ENCODE measurements at places on chromosomes 4 and X.

DNA sequence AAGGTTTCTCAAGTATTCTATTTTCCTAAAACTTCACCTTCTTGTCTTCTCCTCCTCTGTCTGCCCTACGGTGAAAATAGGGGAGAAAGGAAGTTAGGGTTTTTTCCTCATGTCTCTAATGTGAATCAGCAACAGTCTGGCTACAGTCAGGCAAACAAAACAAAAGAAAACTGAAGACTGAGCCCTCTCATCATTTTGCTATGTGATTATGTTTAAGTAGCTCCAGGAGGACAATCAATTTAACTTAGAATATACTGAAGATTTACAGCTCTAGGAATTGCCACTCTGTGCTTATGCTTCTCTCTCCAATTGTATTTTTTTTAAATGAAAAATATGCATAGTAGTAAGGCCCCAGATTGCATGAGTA, 316.2 kb downstream of the GPAT3 start:
- no peak for DNase-seq

- no peak for DNase-seq
These were observed 16.4 kb downstream of the DSPP start for GRCh38 chr4:87624698-87625097.

- peak; percentile 34 for DNase-seq
These were observed 57.9 kb downstream of the CLDN22 start for GRCh38 chr4:183261953-183262775.

DNA sequence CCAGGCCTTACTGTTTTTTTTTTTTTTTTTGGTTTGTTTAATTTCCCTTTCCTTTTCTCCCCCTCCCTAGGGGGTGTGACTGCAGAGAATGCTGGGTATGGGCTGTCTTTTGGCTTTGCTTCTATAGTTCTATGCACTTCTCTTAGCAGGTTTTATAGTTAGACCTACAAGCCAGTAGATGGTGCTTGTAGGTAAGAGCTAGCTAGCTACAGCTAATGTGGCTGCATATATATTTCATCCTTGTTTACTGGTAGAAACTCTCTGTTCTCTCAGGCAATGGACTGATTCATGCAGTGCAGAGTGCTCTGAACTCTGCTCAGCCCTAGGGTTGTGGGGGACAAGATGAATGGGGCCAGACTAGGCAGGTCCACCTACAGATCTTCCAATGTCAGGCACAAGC, 246.4 kb downstream of the SH2D1A start:
- DNase-seq: no peak

- no peak for DNase-seq
These were observed 206.3 kb downstream of the PDGFC start for GRCh38 chr4:156765277-156765676.

- no peak for DNase-seq
These were observed 560.9 kb downstream of the KCNIP4 start for GRCh38 chr4:21387683-21388082.

- no peak for DNase-seq
These were observed 18.0 kb downstream of the IRF2 start for GRCh38 chr4:184456337-184456736.

GRCh38 chr4:78297116-78297800, 240.1 kb downstream of the FRAS1 start:
- no peak for DNase-seq

DNA sequence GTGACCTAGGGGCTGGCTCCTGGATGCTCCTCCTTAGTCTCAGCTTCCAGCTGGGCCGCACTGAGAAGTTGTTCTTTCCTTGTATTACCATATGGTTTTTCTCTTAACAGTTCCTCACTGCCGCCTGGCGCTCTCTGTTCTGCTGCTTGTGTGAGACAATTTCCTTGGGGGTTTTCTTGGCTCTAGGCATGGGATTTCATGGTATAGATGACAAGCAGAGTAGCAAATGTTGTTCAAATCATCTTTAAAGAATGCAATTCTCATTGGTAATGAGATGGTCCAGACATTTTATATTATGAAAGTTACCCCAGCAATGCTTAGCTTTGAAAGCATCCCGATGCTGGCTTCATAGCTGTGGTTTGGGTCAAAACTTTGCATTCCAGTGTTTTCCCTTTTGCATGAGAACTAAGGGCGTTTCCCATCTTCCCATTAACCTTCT, 37.6 kb downstream of the SEPTIN11 start:
- peak; percentile 58 for DNase-seq

GRCh38 chrX:50428174-50428573, 42.5 kb downstream of the DGKK start:
- no peak for DNase-seq

GRCh38 chr4:146855761-146856160, 89.9 kb downstream of the TTC29 start:
- DNase-seq: no peak

- DNase-seq: no peak
These were observed 75.1 kb downstream of the INTS6L start for GRCh38 chrX:135595543-135595942.

- DNase-seq: no peak
These were observed 1.3 kb upstream of the ATP6AP1 start for GRCh38 chrX:154426916-154427770.

DNA sequence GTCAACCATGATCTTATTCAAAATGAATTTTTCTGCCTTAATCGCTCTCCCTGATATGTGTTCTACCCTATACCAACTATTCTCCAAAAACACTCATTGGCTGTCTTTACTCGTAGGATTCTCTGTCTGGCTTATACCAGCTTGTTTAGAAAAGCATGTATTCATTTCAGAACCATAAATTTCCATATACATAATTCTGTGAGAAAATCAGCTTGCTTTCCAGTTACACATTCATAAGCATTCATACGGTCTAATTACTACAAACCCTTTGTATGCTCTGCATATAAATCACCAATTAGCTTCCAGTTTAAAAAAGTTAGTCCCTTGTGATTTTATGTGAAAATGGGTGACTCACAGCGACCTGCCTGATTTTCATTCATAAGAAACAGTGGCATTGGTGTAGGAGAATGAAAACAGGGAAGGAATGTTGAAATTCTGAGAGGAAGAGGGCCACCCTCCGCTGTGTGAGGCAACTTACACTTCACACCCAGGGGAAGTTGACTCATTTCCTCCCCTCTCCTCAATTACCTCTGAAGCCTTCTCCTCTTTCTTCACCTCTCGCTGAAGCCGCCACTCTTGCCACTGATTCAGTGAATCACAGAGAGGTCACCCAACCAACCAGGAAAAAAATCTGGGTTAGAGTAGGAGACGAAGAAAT, 63.3 kb downstream of the MEPE start:
- no peak for DNase-seq

DNA sequence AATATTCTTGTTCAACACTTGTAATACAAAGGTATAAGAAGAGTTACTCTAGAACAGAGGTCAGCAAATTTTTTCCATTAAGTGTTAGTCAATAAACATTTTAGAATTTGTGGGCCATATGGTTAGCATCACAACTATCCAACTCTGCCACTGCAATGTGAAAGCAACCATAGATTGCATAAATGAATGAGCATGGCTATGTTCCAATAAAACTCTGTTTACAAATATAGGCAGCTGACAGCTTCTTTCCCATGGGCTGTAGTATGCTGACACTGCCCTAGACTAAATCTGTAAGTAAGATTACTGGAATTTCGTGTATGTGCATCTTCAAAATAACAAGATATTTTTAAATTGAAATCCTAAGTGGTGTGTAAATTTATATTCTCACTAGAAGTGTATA, 73.7 kb downstream of the GABRA2 start:
- no peak for DNase-seq

GRCh38 chr4:121219227-121219626, 55.1 kb upstream of the TNIP3 start:
- no peak for DNase-seq

DNA sequence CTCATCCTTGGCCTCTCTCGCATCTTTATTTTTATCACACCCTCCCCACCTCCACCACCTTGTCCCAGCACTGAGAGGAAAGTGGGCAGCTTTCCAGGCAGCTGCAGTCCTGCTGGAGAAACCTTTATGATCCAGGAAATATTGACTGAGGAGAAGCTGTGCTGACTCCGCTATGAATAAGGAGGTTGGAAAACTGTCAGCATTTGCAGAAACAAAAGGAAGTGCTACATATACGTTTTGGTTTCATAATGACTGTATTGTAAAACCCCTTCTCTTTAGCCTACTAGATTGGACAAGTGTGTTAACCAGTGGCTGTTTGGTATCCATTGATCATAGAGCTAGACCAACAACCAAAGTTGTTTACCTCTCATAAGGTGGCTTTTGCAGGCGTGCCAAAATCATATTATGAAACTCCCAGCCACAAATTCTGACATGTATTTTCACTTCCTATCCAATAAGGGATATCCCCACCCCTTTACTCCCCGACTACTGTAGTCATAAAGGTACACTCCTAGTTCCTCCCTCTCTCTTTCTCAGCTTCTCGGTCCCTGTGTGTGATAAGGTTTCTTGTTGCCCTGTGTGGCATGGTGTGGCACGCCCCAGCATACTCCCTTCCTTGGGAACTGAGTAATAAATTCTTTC, 88.4 kb downstream of the GPR143 start:
- no peak for DNase-seq

GRCh38 chrX:71549986-71550385, 17.1 kb downstream of the OGT start:
- DNase-seq: no peak

DNA sequence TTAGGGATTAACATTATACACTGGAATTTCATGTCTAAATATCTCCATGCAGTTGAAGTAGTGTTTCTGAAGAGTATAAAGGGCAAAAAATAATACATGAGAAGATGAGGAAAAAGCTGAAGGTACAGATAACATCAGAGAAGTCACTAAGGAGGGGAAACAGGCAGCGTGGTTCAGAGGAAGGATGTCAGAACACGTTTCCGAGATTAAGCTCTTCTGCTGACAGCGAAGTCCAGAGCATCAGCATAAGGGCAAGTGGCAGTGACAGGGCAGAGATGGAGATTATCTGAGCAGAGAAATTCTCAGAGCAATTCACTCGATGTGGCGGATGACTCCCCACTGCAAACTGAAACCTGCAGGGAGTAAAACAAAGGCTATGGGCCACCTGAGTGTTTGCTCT, 443.2 kb upstream of the FRG1 start:
- DNase-seq: no peak

- no peak for DNase-seq
These were observed 52.6 kb downstream of the SULT1B1 start for GRCh38 chr4:69707807-69708206.

- no peak for DNase-seq
These were observed 4.7 kb upstream of the FAM47E start for GRCh38 chr4:76246852-76247251.

DNA sequence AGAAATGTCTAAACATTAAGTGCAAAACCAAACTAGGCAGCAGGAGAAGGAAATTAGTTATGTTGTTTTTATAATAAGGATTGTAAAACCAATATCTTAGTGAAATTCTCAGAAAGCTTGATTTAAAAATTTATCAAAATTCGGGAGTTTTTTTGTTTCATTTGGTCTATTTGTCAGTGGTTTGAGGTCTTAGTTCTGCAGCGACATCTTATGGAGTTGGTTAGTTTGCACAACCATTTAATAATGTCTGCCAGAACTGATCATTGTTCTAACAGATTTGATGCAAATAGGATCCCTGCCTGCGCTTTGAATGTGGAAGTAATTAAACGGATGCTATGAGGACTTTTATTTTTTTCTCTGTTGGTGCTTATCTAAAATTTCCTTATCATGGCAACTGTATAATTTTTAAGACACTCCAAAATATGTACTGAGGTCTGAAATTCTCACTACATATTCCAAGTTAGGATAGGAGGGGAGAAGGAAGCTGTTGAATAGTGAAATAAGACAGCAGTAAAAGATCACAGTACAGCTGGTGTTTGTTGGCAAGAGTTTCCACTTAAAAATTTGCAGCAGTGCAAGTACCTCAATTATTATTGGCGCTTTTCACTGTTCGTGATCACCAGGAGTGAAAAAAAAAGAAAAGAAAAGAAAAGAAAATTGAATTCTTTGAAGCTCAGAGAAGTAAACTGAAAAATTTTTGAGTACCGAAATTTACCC, 2521.4 kb downstream of the ARAP2 start:
- DNase-seq: peak; percentile 4

DNA sequence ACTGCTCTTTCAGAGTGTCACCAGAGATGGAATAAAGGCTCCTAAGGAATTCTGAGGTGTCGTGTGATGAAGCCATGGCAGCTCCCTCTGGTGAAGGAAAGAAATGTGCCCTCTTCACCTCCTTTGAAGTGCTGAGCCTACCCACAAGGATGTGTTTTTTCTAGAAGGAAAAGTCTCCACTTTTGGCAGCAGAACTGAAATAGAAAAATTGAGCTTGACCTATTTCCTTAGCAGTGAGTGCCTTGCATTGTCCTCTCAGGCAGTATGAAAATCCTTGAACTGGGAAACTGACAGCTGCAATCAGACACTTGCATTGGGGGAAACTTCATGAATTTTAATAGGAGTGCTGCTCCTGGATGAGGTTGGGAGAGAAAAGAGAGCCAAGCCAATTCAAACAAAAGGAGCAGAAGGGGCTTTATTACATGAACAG, 95.2 kb downstream of the DCLK2 start:
- DNase-seq: no peak

- no peak for DNase-seq
These were observed 106.7 kb downstream of the WWC2 start for GRCh38 chr4:183205709-183206108.

GRCh38 chr4:146134761-146135445, 40.6 kb upstream of the LSM6 start:
- peak; percentile 64 for DNase-seq

- DNase-seq: no peak
These were observed 64.5 kb downstream of the SMC1A start for GRCh38 chrX:53357799-53358530.

GRCh38 chr4:41389356-41389755, 132.6 kb downstream of the UCHL1 start:
- no peak for DNase-seq

DNA sequence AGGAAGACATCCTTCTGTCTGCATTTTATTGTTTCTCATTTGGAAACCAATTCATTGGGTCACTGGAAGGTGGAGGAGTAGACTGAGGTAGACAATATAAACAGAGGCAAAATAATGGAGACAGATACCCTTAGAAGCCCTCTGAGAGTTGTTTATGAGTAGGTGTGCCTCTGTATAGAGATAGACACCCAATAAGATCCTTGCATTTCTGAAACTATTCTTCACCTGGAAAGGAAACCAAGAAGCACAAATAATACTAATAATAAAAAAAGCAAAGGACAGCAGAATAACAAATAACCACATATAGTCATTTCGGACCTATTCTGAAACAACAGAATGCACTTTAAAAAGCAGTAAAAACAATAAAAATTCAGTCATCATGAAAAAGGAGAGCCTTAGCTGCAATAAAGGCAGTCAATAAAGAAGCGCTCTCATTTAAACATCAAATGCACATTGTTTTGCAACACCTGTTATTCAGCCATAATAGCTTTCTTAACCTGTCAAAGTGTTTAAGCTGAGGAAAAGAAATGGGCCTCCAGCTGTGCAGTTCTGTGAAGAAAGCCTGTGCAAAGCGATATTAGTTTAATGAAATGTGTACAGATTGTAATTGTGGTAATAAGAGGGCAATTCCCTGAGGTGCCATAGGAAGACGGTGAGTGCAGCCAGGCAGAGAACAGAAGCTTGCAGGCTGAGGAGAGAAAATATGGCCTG, 904.2 kb downstream of the STPG2 start:
- DNase-seq: peak; percentile 21

- peak; percentile 6 for DNase-seq
These were observed 11.4 kb downstream of the ADGRA3 start for GRCh38 chr4:22504447-22504846.

GRCh38 chr4:167897116-167897515, 195.2 kb upstream of the ANXA10 start:
- peak; percentile 12 for DNase-seq

Data from NCI-H2171 treated with DMSO at 0.1 percent for 48 hours (cell line).